ENCODE measurements at places on chromosomes 16 and 17.

DNA sequence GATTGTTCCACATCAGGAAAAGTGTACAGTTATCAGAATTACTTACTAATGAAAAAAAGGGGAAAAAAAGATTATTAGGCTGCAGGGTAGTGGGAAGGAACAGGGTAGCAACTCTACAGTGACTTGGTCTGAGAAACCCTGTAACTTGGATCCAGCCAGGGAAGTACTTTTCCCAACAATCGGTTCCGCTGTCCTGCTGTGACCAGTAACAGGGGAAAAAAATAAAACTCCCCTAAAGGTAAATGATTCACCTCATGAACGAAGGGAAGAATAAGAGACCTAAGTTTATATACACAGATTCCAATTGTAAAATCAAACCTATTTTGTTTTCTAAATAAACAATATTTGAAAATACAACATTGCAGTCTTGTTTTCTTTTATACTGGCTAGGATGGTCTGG is 189.9 kb downstream of the WWOX start:
- DNase-seq, result no peak

GRCh38 chr17:82285141-82285540 is 11.6 kb upstream of the CSNK1D start:
- no peak for DNase-seq

DNA sequence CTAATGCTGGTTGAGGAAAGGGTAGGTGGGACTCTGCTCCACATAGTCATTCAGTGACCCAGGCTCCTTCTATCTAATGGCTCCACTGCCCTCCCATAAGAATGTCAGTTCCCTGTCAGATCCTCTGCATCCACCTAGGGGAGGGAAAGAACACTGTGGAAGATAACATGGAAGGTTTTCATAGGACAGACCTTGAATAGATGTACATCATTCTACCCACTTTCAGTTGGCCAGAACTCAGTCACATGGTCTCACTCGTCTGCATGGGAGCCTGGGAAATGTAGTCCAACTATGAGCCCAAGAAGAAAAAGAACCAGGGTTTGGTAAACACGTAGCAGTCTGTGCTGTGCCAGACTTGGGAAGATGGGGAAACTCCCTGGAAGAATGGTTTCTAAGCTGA is 27.1 kb upstream of the SCNN1B start:
- DNase-seq, result no peak

GRCh38 chr17:50087246-50087911 is 7.8 kb upstream of the PDK2 start:
- peak; percentile 76 for DNase-seq

DNA sequence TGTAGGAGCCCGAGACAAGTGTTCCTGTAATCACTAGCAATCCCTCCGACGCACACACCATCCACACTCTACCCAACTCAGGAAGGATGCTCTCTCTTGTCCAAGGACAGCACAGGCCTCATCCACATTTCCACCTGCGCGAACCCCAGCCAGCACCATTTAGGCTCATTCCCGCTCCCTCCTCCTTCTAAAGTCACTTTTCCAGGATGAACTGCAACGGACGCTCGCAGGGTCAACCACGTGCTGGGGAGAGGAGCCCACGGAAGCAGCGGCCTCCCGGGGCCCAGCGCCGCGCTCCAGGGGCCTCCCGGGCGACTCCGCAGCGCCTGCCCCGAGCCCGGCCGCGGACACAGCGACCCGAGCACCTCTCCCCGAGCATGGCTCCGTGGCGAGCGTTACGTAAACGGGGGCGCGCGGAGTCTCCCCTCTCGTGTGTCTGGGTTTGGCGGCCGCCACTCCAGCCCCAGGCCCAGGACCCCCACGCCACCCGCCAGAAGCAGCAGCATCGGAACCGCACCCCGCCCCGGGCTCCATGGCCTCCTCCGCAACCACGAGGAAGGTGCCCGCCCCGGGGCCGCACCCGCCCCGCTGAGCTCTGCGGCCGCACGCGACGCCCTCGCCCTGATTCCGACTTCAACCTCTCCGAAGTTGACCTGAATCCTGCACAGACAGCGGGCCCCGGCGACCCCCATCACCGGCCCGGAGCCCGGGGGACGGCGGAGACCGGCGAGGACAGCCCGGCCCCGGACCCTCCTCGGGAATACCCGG is 668 bp downstream of the USP36 start:
- DNase-seq, result no peak

DNA sequence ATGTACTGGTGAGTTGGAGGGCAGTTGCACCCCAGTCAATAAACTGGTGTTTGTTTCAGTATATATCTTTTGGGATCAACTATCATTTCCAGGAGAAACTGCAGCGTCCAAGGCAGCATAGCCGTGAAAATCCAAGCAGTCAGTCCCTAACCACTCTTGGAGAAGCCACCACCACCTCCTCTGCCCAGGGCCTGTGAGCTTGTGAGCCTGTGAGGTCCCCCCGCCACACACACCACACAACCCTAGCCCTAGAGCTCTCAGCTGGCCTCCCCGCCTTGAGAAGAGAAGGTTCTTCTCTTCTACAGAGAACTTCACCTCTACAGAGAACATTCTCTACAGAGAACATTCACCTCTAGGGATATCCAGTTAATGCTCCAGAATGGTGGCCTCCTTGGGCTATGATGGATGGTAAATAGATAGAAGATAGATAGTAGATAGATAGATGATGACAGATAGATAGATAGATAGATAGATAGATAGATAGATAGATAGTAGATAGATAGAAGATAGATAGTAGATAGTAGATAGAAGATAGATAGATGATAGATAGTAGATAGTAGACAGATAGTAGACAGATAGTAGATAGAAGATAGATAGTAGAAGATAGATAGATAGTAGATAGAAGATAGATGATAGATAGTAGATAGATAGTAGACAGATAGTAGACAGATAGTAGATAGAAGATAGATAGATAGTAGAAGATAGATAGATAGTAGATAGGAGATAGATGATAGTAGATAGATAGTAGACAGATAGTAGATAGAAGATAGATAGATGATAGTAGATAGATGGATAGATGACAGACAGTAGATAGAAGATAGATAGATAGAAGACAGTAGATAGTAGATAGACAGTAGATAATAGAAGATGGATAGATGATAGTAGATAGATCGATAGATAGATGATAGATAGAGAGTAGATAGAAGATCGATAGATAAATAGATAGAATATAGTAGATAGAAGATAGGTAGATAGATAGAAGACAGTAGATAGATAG is 13.7 kb downstream of the ALOX15B start:
- no peak for DNase-seq

DNA sequence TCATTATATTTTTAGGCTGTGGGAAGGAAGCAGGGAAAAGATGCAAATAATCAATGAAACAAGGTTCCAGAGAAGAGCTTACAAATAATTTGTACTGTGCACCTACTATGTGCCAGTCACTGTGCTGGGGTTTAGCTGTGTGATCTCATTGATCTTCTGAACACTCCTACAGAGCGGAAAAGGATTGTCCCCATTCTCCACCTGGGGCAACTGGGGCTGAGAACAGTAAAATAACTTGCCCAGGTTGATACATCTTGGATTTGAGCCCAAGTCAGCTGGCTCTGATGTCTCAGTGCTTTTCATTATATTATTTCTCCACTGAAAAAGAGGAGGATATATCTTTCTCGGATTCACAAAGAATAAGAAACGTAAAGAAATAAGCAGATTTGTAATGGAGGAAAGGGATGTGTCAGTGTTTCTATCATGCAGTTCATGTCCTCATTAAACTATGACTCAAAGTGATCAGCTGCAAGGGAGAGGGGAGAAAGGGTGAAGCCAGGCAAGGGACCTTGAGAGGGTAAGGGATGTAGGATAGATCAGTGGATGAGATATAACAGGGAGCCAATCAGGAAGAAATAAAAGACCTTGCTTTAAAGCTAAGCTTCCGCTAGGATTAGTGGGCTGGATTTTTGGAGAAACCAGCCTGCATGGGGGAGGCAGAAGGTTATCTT is 143.6 kb upstream of the NOL11 start:
- DNase-seq, result no peak

- no peak for DNase-seq
These were observed 9.7 kb downstream of the RMI2 start for GRCh38 chr16:11354733-11355574.

DNA sequence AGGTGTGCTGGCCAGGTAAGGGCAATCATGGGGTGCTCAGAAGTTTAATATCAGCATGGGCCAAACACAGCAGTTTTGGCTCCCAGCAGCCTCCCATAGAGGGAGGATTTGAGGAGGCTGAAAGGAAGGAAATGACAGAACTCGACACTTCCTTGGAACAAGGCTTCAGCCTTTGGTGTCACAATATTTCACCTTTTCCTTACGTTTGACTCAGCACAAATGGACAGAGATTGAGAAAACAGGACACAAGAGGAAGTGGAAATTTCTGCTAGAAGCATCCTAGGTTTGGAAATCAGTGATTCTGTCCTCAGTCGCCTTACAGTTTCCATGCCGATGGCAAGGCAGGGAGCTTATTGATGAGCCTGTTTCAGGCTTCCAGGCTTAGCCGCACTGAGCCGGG is 181.4 kb downstream of the MAF start:
- no peak for DNase-seq

DNA sequence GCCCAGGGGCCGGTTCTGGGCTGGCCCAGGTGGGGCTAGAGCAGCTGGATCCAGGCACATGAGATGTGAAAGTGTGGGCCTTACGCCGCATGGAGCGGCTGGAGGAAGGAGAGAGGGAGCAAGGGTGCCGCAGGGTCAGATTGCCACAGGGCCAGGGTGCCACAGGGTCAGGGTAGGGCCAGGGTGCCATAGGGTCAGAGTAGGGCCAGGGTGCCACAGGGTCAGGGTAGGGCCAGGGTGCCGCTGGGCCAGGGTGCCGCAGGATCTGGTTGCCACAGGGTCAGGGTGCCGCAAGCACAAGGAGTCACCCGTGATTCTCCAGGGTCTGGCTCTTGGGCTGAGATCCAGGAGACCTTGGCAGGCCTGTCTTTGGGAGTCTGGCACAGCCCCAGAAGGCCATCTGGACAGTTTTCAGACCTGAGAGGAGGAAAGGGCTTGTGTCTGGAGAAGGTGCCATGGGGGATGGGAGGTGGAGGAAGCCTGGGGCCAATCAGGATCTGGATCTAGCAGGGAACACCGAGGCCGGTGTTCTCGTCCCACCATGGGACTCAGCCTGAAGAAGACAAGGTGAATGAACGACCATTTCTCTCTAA is 13.1 kb upstream of the LASP1NB start:
- peak; percentile 43 for DNase-seq

GRCh38 chr16:81836279-81837054 is 57.4 kb downstream of the PLCG2 start:
- DNase-seq, result no peak

DNA sequence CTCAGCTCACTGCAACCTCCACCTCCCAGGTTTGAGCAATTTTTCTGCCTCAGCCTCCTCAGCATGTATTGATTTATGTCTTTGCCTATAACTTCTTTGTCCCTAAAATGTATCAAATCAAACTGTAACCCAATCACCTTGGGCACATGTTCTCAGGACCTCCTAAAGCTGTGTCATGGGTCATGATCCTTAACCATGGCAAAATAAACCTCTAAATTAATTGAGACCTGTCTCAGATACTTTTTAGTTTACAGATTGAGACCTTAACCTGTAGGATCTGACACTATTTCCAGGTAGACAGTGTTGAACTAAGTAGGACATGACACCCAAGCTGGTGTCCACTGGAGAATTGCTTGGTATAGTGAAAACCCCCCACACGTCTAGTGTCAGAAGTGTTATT is 2.6 kb upstream of the ACSM3 start:
- DNase-seq, result no peak

DNA sequence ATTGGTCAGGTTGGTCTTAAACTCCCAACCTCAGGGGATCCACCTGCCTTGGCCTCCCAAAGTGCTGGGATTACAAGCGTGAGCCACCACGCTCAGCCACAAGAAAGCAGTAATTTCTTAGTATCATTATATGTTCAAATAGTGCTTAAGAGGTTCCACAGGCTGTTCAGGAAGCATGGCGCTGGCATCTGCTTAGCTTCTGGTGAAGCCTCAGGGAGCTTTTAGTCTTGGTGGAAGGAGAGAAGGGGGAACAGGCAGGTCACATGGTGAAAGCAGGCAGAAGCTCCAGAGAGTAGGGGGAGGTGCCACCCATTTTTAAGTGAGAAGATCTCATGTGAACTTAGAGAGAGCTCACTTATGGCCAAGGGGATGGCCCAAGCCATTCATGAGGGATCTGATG is 3.7 kb upstream of the SEC14L1 start:
- DNase-seq, result no peak

- no peak for DNase-seq
These were observed 1.2 kb downstream of the VAMP2 start for GRCh38 chr17:8161289-8162232.

GRCh38 chr16:53985861-53986260 is 281.9 kb downstream of the FTO start:
- DNase-seq, result no peak

DNA sequence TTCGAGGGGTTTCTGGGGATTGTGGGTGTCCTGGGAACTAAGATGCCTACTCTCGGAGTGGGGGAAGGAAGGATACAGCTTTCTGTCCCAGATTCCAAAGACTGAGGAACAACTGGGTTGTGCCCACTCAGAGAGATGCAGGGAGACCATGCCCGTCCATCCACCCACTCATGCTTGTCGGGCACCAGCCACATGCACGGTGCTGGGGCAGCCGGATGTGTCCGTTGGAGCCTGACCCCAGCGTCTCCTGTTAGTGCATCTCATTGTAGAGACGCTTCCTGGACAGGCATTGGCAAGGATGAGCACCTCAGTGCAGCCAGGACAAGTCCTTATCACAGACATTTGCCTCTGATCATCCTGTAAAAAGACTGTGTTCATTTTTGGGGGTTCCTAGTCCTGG is 58.1 kb downstream of the METRNL start:
- no peak for DNase-seq

GRCh38 chr16:82452004-82452756 is 174.6 kb upstream of the CDH13 start:
- DNase-seq, result no peak

- DNase-seq, result no peak
These were observed 923 bp downstream of the ANKRD13B start for GRCh38 chr17:29593591-29594518.

- DNase-seq, result no peak
These were observed 41.9 kb downstream of the PIGL start for GRCh38 chr17:16258901-16259300.

All from ureter (tissue), 1 donor.